Stimulated activated CD4-positive, alpha-beta T cell treated with anti-CD3 and anti-CD28 coated beads, Interleukin-1b, Interleukin-23, amount 100 ng/mL, for 1 hour (primary cell): ENCODE measurements at places on chromosomes 2 and 18.

DNA sequence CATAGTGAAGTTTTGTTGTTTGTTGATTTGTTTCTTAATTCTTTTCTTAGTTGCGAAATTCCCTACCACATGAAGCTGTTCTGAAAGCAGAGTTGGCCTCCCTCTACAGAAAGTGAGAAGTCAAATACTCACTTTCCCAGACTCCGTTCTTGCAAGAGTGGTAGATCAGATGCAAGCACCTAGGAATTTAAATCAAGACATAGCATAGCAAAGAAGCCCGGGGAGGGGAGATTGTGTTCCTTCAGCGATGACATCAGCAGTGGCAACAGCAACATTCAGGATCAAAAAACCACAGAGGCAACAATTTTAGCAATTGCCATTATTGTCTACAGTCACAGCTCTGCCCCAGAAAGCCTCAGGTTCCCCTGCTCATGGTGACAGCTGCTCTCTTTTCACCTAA lies 580.0 kb downstream of the RNF144A start:
- DNase-seq: no peak

- DNase-seq: no peak
Measured at GRCh38 chr2:146950911-146951310, 893.9 kb upstream of the ACVR2A start.

DNA sequence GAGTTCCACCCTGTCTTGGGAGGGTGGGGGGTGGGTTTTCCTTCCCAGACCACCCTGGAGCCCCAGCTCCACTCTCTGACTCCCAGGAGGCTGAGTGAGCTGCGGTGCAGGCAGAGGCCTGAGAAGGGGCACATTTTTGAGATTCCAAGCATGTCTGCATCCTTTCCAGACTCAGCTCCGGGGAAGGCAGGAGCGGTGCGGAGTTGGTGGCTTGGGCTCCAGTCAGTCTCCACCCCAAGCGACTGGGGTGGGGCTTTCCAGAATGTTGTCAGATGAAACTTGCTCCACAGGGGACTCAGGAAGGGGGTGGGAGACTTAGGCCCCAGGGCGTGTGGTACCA lies 44.2 kb upstream of the HS6ST1 start:
- no peak for DNase-seq

- DNase-seq: no peak
Measured at GRCh38 chr2:163752267-163752666, 16.5 kb upstream of the FIGN start.

- no peak for DNase-seq
Measured at GRCh38 chr2:170966648-170967396, 37.8 kb downstream of the GORASP2 start.

- no peak for DNase-seq
Measured at GRCh38 chr18:36440614-36441013, 143.1 kb downstream of the FHOD3 start.
